ENCODE measurements at places on chromosomes 6 and 20.

DNA sequence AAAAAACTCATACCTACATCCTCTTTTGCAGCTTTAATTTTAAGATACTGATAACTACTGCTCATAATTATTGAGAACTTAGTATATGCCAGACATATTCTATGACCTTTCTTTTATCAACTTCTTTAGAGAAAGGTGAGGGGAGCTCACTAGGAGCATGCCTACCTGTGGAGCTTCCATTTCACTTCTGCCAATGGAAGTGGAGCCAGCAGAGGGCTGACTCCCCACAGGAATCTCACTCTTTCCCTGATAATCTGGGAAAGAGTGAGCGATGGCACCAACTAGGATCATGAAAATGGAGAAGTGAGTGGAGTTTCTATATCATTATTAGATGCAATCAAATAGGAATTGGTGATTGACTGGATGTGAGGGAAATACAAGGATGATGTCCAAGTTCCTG lies 484.9 kb downstream of the LMBRD1 start:
- DNase-seq: no peak

GRCh38 chr6:109767961-109768360 lies 76.9 kb downstream of the FIG4 start:
- no peak for DNase-seq

GRCh38 chr6:89758830-89759229 lies 60.8 kb downstream of the MDN1 start:
- DNase-seq: no peak

- no peak for DNase-seq
Measured at GRCh38 chr6:33936886-33937285, 133.1 kb upstream of the MLN start.

- DNase-seq: no peak
Measured at GRCh38 chr6:55822005-55822404, 53.4 kb downstream of the BMP5 start.

DNA sequence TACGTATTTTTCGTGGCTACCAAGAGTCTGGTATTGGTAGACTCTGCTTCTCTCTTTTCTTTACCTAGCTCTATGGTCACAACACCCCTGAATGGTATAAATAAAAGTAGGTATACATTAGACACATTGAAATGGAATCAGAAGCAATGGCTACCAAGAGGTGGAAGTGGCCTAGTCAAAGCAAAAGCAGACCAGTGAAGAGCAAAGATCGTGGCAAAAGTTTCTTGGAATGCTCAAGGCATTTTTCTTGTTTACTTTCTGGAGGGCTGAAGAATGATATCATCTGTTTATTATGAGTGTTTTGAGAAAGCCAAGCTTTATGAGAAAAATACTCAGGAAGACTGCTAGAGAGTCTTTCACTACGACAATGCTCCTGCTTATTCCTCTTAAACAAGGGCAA lies 28.6 kb upstream of the MOCS1 start:
- no peak for DNase-seq

- no peak for DNase-seq
Measured at GRCh38 chr6:39387785-39388184, 65.3 kb upstream of the KCNK16 start.

DNA sequence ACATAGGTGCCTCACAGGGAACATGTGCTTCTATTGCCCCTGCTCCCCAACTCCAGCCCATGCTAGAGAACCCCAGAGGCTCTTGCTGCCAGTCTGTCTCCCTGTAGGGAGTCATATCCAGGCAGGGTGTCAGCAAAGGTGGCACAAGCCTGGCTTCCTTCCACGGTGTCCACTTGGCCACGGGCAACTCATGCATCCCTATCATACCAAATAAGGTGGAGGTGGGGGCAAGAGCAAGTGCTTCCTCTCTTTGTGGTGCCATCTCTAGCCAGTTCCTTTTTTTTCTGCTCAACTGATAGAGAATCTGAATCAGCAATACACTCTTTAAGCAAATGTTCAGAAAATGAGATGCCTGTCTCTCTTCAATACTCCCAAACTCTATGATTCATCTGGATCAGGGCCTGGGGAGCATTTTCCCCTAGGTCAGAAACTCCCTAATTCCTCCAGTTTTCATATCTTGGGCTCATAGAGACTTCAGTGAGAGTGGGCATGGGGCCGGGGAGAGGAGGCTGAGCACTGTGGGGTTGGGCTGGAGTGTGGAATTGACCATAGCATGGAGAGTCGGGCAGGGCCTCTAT lies 105.1 kb upstream of the GPR6 start:
- DNase-seq: no peak

- peak; percentile 13 for DNase-seq
Measured at GRCh38 chr6:28884423-28885131, 39.2 kb downstream of the TRIM27 start.

GRCh38 chr6:111677249-111677990 lies 71.7 kb upstream of the TRAF3IP2 start:
- DNase-seq: no peak

GRCh38 chr20:51867251-51867650 lies 64.9 kb upstream of the SALL4 start:
- DNase-seq: no peak

GRCh38 chr6:41878246-41878645 lies 16.9 kb downstream of the USP49 start:
- DNase-seq: no peak

GRCh38 chr6:74946961-74947360 lies 258.9 kb downstream of the COL12A1 start:
- no peak for DNase-seq

GRCh38 chr6:4942673-4943009 lies 61.2 kb downstream of the RPP40 start:
- no peak for DNase-seq

DNA sequence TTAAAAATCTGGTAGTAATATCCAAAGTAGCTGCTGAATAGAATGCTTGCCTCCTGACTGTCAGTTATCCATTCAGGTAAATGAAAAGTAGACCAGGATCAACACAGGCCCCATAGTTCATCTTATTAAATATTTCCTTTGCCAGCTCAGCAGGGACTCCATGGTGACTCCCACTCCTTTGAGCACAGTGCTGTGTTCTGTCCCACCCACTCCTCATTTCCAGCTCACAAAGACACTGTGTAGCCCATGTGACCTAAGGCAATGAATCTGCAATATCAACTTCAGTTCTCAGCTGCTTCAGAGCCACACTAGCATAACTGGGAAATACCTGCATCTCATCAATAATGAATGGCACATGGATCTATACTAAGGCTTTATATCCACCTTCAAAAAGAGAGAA lies 189.5 kb upstream of the MANEA start:
- no peak for DNase-seq

DNA sequence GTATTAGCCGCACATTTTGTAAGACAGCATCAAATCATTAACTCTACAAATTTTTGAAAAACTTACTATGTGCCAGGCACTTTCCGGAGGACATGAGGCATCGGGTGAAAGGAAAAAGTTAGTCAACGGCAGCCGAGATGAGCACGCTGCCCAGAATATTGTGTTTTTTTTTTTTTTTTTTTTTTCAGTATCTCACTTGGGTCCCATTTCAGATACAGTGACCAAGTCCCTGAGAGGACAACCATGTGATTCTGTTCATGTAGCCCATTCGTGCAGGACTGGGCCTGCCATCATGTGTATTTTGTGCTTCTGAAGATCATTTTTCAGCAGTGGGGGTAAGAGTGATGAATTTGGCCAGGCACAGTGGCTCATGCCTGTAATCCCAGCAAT lies 1.3 kb downstream of the SLA2 start:
- no peak for DNase-seq

All from activated naive CD4-positive, alpha-beta T cell (primary cell).